Activated T-helper 1 cell treated with Interleukin-2 at 50 U/mL for 16 hours (primary cell): ENCODE measurements at places on chromosomes 11 and 22.

DNA sequence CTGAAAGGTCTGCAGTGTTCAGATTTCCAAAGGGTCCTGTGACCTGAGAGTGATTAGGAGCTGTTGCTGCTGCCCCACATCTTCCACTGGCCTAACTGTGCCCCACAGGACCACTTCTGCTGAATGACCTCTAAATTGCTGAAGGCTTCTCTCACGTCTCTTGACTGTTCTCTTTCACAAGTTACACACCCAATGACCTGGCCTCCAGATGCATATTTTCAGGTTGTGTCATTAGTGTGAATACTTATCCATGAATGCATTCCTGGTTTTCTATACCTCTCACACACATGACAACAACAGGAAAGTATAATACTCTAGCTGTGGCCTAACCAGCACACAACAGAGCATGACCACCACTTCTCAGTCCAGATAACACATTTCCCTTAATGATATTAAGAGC, 15.4 kb downstream of the PRR14L start:
- DNase-seq: no peak

GRCh38 chr22:49044091-49044490, 783.6 kb downstream of the BRD1 start:
- DNase-seq: no peak

DNA sequence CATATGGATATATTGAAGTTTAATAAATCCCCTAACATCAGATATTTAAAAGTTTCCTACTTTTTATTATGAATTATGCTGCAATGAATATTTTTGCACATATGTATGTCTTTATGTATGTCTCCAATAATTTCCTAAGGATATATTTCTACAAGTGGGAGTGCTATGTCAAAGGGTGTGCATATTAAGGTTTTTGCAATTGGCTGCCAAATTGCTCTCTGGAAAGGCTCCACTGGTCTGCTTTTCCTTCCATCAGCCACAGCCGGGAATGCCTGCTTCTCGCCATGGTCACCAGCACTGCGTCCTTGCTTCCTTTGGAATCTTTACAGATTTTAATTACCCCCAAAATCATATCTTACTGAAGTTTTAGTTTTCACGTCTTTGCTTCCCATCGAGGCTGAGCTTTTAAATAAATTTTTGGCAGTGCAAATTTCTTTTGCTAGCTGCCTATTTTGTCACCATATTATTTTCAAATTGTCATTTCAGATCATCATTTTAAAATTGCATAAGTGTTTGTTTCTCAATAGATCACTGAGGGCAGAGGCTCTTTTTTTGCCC, 221.7 kb downstream of the SNX19 start:
- DNase-seq: no peak

DNA sequence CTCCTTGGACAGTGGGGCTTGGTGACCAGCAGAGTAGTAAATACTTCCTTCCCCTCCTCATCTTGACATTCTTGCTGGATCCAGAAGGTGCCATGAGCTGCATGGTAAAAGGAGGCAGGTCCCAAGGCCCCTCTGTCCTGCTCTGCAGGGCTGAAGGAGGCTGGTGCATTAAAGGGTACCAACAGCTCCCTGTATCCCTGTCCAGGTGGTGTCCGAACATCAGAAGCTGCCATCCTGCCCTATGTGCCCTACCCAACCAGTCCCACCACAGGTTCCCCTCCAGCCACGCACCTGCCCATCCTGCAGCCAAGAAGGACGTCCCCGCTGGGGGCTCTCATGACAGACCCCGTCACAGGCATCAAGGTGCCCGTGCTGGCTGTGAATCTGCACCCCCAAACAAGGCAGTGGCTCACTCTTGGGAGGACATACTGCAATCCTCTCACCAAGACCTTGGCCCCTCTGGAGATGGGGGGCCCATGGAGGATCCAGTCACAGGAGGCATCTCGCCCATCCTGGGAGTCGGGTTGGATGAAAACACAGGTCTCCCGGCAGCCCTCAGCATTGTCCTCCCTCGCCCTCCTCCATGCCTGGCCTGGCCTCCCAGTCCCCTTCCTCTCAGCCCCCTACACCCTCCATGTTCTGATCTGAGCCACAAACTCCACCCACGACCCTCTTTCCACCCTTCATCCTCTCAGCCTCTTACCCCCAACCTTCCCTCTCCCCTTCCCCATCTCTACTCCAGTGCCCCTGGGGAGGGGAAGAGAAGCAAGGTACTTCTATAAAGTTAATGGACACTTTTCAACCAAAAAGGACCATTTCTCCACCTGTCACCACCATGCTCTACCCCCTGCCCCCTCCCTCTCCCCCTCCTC, 55.1 kb downstream of the BTG4 start:
- DNase-seq: no peak

DNA sequence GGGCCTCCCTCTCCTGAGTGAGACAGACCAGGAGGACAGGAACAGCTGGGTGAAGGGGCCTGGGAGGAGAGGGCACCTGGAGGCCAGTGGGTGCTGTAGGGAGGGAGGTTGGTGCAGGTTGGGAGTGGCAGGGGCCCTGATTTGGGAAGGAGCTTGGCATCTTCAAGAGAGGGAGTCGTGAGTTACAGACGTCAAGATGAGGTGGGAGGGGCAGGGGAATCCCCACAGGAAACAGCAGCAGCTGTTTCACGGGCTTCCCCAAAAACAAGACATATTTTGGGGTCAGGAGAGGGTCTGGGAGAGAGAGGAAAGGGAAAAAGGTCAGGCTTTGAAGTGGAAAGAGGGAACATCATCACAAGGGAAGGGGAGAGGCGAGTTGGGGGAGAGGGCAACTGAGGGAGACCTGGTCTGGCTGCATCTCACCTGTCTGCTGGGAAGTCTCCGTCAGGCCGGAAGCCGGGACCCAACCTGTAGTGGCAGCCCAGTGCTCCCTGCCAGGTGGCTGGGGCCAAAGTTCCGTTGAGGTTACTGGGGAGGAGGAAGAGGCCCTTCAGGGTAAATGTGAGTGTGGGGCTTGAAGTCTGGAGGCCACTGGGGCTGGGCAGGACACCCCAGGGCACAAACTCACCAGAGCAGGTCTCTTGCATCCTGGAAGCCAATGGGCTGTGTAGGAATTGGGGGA, 4.4 kb downstream of the NAALADL1 start:
- no peak for DNase-seq

GRCh38 chr11:87405843-87406242, 368.1 kb downstream of the TMEM135 start:
- DNase-seq: no peak

DNA sequence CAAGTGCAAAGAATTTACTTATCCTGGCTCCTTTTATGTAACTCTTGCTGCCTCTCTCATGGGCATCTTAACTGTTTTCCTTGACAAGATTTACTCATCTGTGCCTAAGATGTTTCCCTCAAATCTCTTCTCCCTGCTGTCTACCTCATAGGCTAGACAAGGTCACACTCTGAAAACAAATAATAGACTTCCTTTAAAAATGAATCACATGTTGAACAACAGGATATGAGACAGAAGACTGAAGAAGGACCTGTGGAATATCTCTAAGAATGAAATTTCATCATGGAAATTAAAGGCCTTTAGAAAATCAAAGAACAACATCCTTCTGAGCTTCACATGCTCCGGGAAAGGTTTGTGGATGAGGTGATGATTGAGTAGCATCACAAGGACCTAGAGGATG, 6.0 kb upstream of the SCGB2A2 start:
- no peak for DNase-seq

DNA sequence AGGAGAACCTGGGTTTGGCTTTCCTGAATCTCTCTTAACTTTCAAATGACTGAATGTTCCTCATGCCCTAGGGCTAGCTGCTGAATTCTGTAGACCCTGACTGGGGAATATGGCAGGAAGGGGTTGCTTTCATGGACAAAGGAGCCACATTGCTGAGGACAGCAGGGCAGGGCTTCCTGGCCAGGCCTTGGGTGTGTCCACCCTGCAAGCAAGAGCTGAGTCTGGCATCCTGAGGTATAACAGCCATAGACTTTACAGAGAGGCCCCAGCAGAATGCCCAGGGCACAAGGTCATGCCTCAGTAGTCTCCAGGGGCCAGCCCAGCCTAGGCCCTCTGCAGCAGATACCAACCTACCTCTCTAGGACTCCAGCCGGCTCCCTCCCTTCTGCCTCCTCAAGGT, 102.2 kb upstream of the RAG2 start:
- DNase-seq: no peak

- DNase-seq: no peak
These were observed 35.6 kb upstream of the TP53I11 start for GRCh38 chr11:44986315-44986714.

- no peak for DNase-seq
These were observed 20.7 kb downstream of the SPATA19 start for GRCh38 chr11:133824593-133824992.

- DNase-seq: no peak
These were observed 11.0 kb upstream of the FXYD2 start for GRCh38 chr11:117835576-117835975.

DNA sequence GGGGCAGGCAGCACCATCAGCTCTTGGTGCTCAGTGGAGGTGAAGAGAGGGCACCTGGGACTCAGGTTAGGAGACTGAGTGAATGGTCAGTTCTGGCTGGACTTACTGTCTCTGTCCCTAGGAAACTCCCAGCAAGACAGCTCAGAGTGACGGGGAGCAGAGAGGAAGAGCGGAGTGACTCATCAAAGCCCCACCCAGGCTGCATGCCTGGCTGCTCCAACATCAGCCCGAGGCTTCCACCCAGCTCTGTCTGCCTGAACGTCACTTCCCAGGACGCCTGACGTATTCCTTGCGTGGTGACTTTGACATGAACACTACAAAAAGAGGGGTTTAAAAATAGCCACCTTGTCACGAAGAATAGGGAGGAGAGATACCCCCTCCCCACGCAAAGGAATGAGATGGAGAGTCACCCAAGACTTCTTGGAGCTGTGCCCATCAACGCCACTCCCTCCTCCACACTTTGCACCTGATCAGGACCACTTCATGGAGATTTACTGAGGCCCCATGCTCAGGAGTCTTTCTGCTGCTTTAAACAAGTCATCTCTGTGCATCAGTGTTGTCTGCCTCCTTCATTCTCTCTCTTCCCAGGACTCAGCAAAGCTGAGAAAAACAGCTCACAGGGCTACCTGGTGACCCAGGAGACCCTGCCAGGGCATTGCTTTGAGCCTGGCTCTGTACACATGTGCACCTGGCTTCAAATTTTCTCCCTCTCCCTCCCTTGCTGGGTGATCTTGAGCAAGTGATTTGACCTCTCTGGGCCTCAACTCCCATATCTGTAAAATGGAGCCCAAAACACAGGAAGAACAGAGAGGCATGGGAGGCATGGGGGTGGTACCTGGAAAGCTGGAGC, 83.1 kb downstream of the MN1 start:
- DNase-seq: no peak

- DNase-seq: no peak
These were observed 61.3 kb downstream of the DENND5A start for GRCh38 chr11:9203691-9204311.

DNA sequence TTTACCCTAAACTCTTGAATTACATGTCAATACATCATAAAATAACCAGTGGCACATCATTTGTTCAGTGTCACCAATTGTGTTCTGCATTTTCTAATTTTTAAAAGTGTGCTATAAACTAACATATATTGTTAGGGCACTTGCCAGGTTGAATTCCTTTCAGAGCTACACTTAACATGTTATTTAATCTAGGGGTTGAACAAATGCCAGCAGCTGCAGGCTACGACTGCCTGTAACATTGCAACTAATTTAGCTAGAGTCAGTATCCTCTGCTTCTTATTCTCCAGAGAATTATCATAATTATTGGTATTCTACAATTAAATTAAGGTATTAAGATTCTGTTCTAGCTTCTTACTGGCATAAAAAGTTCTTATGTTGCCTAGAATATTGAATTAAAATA, 46.4 kb upstream of the ARHGAP42 start:
- DNase-seq: no peak

DNA sequence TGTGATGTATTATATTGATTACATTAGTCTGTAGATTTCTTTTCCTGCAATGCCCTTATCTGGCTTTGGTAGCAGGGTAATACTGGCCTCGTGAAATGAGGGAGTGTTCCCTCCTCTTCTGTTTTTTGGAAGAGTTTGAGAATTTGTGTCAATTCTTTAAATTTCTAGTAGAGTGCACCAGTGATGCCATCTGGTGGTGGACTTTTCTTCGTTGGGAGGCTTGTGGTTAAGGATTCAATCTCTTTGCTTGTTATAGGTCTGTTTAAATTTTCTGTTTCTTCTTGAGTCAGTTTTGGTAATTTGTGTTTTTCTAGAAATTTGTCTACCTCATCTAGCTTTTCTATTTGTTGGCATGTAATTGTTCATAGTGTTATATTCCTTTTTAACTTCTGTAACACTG, 18.9 kb downstream of the SHANK3 start:
- no peak for DNase-seq

GRCh38 chr11:130160498-130161155, 1.0 kb downstream of the ST14 start:
- DNase-seq: no peak

DNA sequence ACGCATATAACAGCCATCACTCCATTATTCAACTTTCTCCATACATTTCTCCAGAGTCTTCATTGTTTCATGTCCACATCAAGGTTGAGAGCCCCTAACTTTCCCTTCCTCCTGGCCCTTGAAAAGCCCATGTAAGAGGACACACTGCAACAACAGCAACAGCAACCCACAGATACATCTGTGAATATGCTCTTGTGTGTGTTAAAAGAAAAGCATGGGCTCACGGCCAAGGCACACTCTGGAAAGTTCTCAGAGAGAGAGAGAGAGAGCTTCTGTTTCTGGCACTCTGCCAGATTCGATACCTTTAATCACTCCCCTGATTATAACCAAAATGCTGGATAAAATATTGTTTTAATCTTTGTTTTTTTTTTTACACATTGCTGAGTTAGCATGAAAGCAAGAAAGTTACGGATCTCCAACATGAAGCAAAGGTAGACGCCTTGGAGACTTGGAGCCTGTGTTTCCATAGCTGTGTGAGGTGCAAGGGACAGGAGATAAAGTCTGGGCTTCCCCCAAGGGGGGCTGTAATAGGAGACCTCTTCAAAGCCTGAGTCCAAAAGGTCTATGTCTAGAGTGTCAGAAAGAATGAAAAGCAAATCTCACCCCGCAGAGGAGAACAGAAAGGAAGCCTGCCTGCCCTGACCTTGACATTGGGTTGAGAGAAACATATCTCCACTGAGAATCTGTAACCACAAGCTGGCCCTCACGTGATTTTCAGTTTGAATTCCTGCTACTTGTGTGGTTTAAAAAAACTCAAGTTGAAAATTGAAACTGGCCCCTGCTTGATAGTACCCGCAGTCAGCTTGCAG, 33.7 kb upstream of the MPPED1 start:
- DNase-seq: no peak
